Small intestine (tissue), 16 donors: ENCODE measurements at places on chromosomes 16 and 17. TPM values are rescaled to one million over a fixed set of nuclear protein-coding genes. Genes with fewer than 3 reads are reported as not detected.

- no peak for DNase-seq
Measured at GRCh38 chr17:33980193-33980592, 274.9 kb upstream of the CCL2 start.

DNA sequence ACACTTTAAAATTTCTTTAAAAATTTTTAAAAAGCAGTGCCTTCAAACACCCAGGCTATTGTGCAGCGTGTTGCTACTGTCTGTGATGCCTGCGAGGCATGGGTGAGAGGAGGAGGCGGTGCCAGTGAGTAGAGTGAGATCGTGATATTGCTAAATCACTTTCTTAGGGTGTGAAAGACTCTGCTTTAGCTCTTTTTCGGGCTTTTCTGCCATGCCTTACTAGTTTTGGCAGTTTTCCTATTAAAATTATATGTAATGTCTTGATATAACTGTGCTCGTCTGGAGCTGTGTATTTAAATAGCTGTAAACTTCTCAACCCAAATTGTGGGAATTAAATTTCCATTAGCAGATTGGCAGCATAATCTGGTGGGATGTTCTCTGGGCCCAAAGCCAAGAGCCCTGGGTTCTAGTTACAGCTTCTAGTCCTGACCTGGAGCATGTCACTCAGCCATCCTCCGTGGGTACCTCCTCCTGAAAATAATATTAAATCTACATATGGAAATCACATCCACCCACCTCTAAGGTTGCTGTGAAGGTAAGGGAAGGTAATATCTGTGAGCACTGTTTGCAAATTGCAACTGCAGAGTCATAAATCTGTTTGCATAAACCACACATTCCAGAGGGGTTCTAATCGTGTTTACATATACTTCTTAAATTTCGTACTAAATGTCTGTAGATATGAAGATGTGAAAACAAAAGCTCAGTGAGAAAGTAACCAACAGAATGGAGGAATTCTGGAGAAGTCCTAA is 264.3 kb upstream of the CACNG5 start:
- DNase-seq = no peak

The KRTAP2-1 gene
- not detected for polyA plus RNA-seq

The CDH5 gene
- 14.3 TPM for polyA plus RNA-seq
